ENCODE measurements at places on chromosomes 1 and 21.

DNA sequence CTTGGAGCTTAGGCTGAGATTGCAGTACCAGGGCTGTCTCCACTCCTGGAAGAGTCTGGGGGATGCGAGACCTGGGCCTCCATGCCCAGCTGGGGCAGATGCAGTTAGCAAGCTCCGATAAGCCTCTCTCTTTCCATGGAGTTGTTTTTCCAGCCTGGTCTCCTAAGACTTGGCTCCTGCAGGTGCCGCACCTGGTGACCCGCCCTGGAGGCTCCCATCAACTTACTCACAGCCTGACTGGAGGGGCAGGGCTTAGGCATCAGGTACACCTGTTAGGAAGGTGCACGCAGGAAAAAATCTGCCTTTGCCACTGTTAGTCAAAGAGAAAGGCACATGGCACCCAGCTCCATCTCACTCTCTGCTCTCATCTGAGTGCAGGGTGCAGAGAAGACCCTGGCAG, 198.1 kb upstream of the TMEM51 start:
- no peak for DNase-seq

DNA sequence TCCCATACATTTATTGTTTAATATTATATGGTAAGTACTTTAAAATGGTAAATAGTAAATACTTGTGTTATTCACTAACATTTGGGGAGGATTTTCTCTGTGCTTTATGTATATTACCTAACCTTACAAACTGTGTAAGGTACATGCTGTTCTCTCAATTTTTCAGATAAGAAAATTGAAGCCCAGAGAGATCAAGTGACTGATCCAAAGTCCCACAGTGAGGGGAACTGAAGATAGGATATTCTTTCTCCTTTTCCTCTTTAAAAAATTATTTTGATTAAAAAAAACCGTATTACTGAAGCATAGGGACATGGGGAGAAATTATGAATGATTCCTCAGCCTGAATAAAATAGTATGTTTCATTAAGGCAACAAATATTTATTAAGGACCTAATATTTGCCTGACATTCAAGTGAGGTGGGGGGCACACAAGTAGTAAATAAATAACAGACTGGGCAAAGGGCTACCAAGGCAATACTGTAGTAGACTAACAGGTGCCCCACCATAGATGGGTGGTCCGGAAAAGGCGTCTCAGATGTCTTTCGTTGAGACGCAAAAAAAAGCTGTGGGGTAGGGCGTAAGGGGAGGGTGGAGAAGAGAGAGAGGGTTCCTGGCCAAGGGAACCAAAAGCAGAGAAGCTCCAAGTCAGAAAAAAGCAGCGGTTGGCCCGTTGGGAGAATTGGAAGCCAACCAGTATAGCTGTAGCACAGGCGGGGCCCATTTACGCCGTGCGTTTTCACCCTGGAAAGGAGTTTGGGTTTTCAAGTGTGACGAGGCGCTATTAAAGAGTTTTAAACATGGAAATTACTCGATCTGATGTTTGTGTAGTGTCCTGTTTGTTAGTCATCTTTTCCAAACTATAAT, 944 bp upstream of the AGO3 start:
- peak; percentile 11 for DNase-seq

DNA sequence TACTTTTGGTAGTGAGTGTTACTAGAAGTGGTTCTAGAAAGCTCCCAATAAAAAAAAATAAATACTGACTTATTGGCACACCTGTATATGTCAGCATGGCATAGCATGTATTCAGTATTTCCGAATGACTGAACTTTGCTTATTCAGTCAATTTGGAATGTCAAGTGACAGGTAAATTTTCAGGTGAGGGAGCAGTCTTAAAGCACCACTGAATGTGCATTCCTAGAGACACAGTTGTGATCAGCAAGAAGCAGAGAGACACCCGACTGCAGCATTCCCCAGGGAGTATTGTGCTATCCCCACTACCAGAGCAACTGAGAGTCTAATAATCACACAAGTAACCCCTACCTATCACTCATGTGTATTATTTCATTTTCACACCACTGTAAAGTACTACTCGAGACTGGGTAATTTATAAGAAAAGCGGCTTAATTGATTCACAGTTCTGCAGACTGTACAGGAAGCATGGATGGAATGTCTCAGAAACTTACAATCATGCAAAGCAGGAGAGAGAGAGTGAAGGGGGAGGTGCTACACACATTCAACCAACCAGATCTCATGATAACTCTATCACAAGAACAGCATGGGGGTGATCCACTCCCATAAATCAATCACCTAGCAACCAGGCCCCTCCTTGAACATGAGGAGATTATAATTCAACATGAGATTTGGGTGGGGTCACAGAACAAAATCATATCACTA, 201.5 kb downstream of the TBX15 start:
- DNase-seq = no peak

DNA sequence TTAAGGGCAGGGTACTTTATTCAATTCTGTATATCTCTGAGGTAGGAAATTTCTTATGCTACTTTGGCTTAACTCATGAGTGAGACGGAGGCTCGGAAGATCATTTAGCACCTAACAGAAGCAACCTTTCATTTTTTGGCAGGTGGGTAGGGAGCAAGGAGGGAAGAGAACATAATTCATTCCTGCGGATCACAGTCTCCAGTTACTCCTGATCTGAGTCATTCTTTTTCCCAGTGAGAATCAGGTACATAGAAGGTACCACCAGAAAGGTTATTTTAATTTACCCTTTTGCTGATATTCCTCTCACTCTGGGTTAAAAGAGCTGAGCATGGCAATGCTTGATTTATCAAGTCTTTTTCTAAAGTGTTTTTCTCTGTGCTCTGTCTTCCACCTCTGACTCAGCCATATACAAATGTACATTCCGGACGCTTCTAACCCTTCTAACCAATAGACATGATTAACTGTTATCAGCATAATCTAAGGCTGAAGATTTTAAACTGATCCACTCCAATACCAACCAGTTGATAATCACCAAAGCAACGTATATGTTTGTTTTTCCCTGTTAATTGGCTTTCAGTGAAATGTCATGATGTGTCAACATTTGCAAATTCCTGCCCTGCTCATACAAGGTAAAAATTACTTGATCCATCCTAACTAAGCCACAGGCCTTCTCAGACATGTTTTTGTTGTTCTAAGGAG, 271.7 kb downstream of the DUSP10 start:
- DNase-seq = no peak

- DNase-seq = peak; percentile 72
These were observed 74.7 kb downstream of the NTPCR start for GRCh38 chr1:233025157-233025556.

DNA sequence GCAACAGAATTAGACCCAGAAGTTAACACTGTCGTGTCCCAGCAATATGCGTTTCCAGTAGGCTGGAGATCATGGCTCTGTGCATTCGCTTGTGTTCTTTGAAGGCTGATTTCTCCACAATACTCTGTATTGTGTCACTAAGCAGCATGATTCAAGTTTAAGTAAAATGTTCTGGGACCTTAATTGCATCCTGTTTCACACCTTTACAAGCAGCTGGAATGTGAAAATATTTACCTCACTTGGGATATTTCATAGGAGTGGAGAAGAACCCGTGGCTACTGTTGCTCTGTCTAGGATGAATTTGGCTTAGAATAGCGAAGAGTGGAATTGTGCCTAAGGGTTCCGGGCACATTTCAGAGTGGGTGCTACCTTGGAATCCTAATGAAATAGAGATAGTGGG, 6.3 kb downstream of the PTGFRN start:
- DNase-seq = no peak

- no peak for DNase-seq
These were observed 38.1 kb upstream of the STUM start for GRCh38 chr1:226510453-226510852.

DNA sequence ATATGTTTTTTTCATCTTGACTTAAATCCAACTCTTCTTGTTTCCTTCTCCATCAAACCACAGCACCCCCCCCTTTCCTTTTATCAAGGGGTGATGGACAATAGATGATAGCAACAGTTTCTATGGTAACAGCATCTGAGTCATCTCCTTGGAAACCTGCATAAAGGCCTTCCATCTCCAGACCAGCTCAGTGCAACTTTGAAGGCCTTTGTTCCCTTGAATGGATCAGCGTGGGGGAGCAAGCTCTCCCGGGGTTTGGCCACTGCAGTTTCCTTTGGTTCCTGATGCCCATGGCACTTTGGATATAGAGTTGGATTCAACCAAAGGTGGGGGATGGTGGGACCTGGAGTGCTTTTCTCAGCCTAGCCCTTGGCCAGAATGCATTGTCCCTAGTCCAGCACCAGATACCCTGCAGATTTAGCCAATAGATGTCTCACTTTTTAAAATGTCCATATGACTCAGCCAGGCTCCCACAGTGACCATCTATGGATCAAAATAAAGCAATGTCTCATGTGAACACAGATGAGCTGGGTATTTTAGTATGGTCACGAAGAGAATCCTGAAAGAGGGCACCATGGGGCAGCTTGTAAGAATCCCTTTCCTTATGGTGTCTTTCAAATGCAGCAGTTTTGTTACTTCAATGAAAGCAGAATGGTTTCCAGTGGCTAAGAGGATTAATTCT, 127.7 kb downstream of the SPATA46 start:
- no peak for DNase-seq

GRCh38 chr21:45401916-45402900, 2.8 kb upstream of the COL18A1 start:
- no peak for DNase-seq

- DNase-seq = no peak
These were observed 58.3 kb downstream of the MACF1 start for GRCh38 chr1:39262802-39263201.

DNA sequence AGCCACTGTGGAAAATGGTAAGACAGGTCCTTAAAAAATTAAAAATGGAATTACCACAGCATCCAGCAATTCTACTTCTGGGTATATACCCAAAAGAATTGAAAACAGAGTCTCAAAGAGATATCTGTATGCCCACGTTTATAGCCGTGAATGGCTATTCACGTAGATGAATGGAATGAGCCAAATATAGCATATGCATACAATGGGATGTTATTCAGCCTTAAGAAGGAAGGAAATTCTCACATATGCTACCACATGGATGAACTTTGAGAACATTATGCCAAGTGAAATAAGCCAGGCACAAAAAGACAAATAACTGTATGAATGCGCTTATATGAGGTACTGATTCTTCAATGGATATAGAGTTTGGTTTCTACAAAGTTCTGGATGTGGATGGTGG, 134.5 kb upstream of the KCNE2 start:
- DNase-seq = no peak

DNA sequence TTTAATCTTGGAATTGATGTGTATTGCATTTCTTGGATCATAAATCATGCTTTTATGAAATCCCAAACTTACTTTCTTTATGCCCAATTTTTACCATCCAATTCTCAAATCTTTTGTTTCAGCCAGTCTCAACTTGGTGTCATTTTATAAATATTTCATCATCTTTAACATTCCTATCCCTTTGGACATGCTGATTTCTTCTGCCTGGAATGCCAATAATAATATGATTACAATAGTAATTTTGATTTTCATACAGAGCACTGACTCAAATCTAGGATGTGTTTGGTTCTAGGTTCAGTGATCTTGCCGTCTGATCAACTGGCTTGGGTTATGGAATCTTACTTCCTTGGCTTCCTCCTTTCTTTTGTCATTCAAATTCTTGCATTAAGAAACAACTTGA, 12.8 kb downstream of the RRP15 start:
- DNase-seq = no peak

DNA sequence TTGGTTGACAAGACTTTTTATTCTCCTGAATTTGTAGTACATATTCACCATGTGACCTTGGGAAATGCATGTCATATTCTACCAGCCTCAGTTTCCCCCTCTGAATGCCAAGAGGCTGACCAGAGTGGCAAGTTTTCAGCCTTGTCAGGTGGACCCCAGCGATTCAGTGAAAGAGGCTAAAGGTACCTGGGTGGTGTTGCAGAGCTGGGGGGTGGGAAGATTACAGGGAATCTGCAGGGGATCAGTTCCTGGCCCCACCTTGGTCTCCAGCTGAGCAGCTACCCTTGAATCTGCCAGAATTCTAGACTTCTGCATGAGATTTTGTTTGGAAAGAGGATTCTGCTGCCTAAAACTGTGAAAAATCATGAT, 27.9 kb upstream of the KCNA2 start:
- no peak for DNase-seq

GRCh38 chr1:15524283-15525049, 451 bp upstream of the CASP9 start:
- peak; percentile 91 for DNase-seq

GRCh38 chr1:228734881-228735801, at the start of gene RHOU:
Gene RHOU, plus strand, starts transcription at chr1:228735479. Its CDS starts 264 bp downstream, at chr1:228735743.
- peak; percentile 71 for DNase-seq

- DNase-seq = no peak
These were observed 81.8 kb downstream of the NOTCH2 start for GRCh38 chr1:119987686-119988085.

DNA sequence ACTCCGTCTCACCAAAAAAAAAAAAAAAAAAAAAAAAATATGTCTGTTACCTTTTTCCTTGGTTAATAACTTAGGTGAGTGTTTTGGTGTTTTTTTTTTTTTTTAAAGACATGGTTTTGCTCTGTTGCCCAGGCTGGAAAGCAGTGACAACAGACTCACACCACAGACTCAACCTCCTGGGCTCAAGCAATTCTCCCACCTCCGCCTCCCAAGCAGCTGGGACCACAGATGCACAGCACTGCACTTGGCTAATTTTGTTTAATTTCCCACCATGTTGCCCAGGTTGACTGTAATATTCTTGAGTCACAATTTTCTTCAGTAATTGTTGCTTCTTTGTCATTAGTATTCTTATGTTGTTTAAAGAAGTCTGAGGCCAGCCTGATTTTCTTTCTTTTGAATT, 149.2 kb upstream of the SYT6 start:
- DNase-seq = no peak

- no peak for DNase-seq
These were observed 2.0 kb downstream of the ARHGEF16 start for GRCh38 chr1:3456449-3456963.

GRCh38 chr1:208644401-208645160, 400.4 kb upstream of the PLXNA2 start:
- DNase-seq = no peak

- DNase-seq = no peak
These were observed 150.1 kb downstream of the PBX1 start for GRCh38 chr1:164709126-164709525.

- no peak for DNase-seq
These were observed 83.6 kb downstream of the RUNX1 start for GRCh38 chr21:34965200-34966174.

GRCh38 chr1:41673806-41674205, 189.3 kb upstream of the EDN2 start:
- DNase-seq = no peak

DNA sequence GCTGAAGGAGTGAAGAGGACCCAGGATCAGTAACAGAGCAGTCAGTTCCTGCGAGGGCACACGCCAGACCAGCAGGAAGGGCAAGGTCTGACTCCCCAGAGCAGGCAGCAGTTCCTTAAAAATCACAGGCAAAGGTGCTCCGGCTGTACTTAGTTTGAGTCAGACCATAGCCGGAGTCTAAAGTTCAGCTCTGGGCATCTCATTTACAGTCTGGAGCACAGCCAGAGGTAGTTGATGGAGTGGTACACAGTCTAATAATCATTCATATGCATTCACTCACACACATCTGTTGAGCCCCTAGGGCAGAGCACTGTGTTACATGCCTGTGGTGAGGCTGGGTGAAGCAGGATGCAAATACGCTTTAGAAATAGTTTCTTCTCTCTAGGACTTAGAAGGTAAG, 7.3 kb upstream of the AMIGO1 start:
- no peak for DNase-seq
